ENCODE measurements at places on chromosomes 11 and 22.

DNA sequence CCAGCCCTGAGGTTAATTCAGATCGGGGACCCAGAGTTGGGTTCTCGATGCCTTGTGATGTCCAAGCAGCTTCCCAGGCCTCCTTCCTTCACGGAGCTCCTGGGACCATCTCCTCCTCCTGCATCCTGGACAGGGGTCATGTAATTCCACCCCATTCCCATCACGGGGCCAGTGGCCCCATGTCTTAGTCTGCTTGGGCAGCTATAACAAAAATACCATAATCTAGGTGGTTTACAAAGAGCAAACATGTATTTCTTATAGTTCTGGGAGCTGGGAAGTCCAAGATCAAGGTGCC, 41.7 kb upstream of the PRDM11 start:
- no peak for DNase-seq

DNA sequence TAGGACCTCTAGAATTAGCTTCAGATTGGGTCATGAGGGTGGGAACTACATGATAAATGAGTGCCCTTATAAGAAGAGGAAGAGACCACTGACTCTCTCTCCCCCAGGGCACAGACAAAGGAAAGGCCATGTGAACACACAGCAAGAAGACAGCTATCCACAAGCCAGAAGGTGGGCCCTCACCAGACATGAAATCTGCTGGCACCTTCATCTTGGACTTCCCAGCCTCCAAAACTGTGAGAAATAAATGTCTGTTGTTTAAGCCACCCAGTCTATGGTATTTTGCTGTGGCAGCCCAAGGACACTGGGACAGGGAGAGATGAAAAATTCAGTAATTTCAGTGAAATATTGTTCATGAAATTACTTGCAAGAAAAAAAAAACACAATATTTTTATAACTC, 5.9 kb downstream of the RBFOX2 start:
- DNase-seq: no peak

DNA sequence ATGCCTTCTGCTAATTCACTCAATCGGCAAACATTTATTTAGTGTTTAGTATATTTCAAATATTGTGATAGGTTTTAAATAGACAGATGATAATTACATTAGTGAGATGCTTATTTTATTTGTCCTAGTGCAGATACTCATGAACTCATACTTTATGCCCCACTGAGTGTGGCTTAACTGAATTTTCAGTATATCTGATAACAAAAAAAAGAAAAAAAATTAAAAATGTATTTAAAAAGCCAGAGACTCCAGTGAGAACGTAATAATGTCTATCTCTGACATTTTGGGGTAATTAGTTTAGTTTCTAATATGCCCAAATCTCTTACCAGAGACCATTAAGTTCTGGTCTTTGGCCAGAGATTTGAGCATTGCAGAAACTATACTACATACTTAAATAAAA, 332.6 kb upstream of the CHORDC1 start:
- DNase-seq: no peak

GRCh38 chr11:18669219-18669596, 29.4 kb upstream of the TMEM86A start:
- DNase-seq: no peak

- DNase-seq: no peak
Observed at GRCh38 chr11:28274216-28274615, 166.0 kb downstream of the METTL15 start.

DNA sequence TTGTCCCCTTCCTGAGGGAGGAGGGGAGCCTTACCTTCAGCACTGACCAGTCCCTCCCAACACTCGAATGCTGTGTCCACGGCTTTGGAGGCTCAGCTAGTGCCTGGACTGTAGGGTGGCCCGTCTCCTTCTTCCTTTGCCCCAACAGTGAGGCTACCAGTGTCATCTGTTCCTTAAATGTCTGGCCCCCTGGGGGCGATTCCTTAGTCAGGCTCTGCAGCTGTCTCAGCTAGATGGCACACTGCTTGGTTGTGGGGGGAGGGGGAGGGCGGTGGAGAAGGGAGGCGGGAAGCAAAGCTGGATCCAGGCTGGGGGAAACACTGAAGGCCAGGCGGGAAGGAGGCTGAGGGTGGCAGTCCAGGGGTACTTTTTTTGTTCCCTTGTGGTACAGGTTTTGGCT, at the start of gene IGSF22:
Gene IGSF22 (minus strand): TSS at position 149 of the 400 bp plus-strand sequence. CDS start 1,952 bp downstream, outside the sequence.
- DNase-seq: no peak

DNA sequence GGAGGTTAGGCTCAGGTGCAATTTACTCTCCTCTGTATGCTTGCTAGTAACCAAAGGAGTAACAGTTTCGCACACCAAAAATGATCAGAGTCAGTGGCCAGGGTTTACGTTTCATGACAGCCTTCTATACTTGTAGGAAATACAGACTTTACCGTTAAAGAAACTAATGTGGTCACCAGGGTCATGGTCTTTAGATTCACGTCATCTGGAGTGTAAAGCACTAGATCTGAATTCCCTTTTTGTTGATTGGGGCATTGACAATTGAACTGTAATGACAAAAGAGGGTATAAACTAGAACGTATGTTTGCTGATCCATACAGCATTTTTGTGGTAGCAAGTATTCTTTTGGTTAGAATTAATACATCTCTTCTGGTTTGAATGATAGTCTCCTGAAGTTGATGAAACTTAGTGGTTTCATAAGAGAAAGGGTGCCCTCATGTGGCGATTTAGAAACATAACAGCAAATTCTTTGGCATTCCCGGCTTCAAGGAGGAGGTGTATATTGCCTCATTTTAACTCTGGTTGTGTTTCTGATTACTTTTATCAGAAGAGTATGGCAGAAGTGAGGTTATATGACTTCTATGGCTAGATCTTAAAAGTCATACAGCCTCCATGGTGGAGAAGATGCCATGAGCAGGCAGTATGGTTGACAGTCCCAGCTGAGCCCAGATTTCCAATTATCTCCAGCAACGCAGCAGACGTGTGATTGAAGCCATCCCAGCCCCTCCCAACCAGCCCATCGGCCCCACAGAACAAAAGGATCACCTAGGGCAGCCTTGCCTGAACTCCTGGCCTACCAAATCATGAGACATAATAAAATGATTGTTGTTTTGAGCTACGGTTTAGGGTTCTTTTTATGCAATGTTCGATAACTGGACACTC, 35.1 kb downstream of the MMP7 start:
- peak; percentile 25 for DNase-seq

- no peak for DNase-seq
Observed at GRCh38 chr22:19766511-19767426, 6.2 kb downstream of the TBX1 start.

- no peak for DNase-seq
Observed at GRCh38 chr11:61596542-61596941, 15.7 kb upstream of the SYT7 start.

GRCh38 chr11:35619855-35620640, 1.8 kb downstream of the FJX1 start:
- peak; percentile 39 for DNase-seq

GRCh38 chr11:8062781-8063257, 18.2 kb upstream of the TUB start:
- no peak for DNase-seq

DNA sequence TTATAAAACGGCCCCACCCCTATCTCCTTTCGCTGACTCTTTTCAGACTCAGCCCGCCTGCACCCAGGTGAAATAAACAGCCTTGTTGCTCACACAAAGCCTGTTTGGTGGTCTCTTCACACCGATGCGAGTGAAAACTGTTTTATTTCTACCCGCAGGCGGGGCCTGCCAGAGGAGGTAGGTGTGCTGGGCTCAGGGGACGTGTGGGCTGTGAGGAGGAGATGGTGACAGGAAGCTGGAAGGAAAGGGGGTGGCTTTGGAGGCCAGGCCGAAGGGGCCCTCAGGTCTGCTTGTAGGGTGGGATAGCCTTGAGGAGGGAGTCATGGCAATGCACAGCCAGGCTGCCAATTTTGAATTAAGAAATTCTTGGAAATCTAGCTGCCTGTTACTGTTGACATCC, 21.3 kb upstream of the KRTAP5-7 start:
- no peak for DNase-seq

GRCh38 chr11:8870411-8871170, 40.4 kb upstream of the AKIP1 start:
- peak; percentile 93 for DNase-seq

GRCh38 chr22:17878941-17879340, 104.7 kb upstream of the BID start:
- no peak for DNase-seq

GRCh38 chr11:106523921-106524320, 446.5 kb downstream of the AASDHPPT start:
- no peak for DNase-seq

DNA sequence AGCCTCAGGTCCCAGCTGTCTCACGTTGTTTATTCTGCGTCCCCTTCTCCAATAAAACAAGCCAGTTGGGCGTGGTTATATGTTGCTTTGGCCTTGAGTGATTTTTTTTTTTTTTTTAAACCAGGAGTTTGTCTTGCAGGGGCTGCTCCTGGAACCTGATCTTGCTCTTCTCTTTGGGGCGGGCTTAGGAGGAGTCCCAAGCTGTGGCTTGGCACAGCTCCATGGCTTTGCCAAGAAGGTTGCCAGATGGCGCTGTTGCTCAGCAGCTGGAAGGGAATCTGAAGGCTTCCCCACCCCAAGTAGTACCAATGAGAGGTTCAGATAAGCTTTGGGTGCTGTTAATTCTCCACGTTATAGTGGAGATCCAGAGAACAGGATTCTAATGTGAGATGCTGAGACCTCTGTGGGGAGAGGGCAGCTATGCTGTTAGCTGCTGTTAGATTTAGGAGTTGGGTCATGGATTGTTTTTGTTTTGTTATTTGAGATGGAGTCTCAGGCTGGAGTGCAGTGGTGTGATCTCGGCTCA, 2.0 kb upstream of the FERMT3 start:
- peak; percentile 86 for DNase-seq

- no peak for DNase-seq
Observed at GRCh38 chr22:29574762-29575450, 6.0 kb downstream of the NIPSNAP1 start.

DNA sequence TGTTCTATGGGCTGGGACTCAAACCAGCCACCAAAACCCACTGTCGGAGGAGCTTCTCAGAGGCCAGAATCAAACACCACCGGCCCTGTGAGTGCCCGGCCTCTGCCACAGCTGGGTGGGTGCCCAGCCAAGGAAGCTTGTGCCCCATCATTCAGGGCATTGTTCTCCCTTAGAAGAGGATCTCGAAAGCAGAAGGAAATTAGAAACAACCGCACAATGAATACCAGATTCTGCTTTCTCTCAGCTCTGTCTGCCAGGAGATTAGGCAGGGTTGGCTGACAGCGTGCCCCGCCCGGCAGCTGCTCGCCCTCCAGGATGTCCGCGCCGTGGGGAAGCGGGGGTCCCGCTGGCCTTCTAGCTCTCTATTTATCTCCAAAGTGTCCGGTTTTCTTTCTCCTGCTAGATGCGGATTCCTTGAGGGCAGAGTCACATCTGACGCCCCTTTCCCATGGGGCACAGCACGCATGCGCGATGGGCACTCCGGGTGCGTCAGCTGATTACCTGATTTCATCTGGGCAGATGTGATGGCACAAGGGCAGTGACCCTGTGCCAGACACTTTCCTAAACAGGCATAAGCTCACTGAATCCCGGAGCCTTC, 25.5 kb downstream of the SCGB1A1 start:
- peak; percentile 71 for DNase-seq

DNA sequence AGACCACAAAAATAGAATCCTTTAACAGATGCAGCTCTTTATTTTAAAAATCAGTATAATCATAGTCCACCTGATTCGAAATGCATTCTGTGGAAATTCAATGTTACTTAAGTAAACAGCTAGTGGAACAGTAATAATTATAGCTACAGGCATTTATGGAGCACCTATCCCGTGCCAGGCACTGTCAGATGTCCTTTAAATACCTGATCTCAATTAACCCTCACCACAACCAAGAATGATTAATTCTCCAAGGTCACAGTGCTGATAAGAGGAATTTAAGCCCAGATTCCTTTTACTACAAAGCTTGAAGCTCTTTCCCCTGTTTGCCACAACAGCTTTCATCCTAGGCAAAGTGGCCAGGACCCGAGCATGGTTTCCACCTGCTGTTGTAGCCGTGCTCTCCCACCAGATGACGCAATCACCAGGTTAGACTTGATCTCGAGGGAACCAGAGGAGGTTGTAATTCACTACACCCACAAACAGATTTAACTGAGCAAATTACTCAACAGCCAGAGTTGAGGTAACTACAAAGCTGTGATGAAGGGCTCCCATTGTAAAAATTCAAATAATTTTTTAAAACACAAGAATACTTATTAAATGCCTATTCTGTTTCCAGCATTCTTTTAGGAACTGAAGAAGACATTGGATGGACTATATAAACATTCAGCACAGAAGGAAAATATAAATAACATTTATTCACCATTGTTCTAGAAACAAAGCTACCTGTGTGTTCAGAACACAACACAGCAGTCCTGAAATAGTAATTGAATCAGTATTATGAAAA, 10.3 kb downstream of the PRDM10 start:
- DNase-seq: no peak

- DNase-seq: no peak
Observed at GRCh38 chr11:13012056-13012661, 3.0 kb downstream of the RASSF10 start.

DNA sequence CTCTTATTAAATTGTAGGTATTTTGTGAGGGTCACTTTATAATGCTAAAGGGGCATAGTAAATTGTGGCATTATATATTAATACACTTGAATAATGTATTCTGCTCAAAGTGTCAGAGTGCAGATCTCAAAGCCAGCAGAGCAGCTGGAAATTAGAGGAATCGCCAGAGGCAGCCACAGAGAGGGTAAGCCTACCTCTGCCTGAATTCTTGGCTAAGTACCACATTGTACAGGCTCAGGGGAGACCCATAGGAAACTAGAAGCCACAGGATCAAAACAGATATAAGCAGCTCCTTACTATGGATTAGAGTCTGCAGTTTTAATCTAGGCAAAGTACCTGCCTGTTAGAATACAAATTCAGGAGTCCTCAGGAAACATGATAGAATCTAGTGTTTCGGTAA, 249.3 kb downstream of the DDX10 start:
- DNase-seq: no peak

DNA sequence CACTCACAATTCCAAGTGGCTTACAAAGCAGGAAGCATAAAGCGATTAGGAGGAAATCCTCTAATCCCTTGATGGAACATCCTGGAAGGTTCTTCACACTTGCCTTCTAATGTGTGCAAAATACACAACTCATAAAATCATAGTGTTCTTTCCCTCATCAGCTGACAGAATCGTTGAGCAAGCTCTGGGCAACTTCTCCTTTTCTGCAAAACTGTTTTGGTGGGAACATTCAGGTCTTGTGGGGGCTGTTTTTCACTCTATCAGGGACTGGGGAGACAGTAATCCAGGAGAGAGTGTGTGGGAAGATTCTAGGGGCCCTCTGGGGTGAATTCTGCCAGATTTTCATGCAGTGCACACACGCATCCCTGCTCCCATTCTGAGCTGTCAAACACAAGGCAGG, 53.2 kb downstream of the IRAG1 start:
- DNase-seq: peak; percentile 15
